Activated T-cell treated with anti-CD3 and anti-CD28 coated beads, Interleukin-2, amount 50 U/mL, for 4 hours (primary cell): ENCODE measurements at places on chromosomes 12 and 14.

GRCh38 chr12:115426732-115427131 is 742.8 kb upstream of the TBX3 start:
- no peak for DNase-seq

DNA sequence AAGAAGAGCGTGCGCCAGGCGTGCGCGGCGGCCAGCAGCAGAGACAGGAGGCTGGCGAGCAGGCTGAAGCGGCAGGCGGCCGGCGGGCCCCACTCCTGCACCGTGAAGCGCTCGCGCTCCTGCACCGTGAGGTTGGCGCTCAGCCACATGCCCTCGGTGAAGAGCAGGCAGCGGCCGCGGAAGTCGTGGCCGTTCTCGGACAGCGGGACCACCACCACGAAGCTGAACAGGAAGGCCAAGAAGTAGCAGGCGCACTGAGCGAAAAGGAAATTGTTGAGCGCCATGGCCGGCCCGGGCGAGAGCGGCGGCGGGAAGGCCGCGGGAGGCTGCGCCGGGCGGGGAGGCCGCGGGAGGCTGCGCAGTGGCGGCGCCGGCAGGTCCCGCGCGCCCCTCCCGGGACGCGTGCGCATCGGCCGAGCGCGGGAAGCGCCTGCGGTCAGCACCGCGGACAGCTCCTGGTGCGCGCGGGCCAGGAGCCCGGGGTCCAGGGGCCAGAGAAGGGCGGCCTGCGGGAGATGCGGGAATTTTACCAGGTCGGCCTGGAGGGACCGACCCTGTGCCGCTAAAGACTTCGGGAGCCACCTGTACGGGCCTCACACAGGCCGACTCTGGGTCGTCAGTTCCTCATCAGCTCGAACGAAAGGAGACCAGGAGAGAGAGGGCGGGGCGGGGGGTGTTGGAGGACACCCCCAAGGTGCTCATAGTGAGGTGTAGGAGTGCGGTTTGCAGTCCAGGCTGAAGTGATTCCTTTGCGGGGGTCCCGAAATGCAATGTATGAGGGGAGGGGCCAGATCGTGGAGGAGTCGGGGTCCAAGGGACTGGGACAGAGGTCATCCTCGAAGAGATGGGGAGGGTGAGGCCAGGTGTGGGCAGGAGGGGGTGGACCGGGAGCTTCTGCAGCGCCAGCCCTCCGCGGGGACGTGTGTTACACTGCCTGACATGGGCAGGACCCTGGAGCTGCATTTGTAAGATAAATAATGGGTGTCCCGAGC is at the start of gene TMEM179:
Gene TMEM179 (minus strand): TSS at position 315 of the 992 bp plus-strand sequence. CDS start 31 bp downstream, at position 284.
- no peak for DNase-seq

- DNase-seq = no peak
Measured at GRCh38 chr12:94220804-94221203, 72.4 kb downstream of the PLXNC1 start.

DNA sequence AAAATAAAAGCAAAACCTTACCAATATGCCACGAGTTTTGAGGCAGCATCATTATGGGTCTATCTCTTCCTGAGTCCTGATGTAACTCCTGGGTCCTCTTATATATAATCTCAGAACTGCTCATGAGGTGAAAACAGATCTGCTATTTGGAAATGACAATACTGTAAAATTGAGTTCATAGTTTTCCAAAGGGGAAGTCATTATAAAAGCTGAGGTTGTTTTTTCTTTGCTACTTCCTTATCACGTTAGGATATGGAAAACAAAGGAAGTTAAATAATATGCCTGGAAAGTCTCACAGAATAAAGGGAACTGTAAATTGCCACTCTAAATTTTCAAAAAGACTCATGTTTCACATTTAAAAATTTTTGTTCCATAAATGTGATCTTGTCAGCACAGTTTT is at the start of gene CD163L1:
Gene CD163L1 (minus strand): TSS at position 78 of the 400 bp plus-strand sequence. CDS start 26 bp downstream, at position 52.
- DNase-seq = no peak

GRCh38 chr12:1926251-1926657 is 7.8 kb upstream of the CACNA2D4 start:
- DNase-seq = no peak

- no peak for DNase-seq
Measured at GRCh38 chr12:51813931-51814310, 34.6 kb downstream of the FIGNL2 start.

DNA sequence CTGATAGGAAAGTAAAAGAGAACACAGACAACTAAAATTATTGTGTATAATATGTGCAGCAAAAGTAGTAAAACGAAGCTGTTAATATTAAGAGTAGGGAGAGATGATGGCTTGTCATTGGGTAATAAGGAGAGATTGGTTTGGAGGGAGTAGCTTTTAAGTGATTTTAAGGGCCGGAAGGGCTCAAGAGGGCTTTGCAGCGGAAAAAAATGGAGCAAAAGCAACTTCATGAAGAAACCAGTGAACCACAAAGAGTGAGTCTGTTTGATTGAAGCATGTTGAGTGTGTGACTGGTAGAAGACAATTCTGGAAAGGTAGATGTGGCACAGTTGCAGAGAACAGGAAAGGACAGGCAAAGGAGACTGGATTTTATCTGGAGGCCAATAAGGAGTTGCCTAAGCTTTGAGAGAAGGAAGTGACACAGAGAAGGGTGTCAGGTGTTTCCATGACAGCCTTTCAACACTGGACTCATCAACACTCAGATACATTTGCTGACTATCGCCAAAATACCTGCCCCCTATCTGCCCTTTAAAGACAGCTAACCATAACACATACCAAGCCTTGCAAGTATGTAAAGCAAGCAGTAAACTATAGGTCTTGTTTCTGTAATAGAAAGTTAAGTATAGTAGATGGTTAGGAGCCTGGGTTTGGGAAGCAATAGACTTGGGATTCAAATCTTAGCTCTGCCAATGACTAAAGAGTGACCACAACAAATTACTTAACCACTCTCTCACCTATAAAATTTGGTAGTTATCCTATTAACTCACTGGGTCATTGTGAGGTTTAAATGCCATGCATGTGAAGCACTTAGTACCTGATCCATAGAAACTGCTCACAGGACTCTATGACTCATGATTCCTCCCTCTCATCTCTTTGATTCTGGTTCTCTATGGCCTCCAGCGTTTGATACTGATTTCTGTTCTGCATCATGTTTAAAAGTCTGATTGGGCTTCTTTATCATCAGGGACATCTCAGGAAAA is 117.3 kb upstream of the LMNTD1 start:
- DNase-seq = no peak

- no peak for DNase-seq
Measured at GRCh38 chr14:99560922-99561683, 42.9 kb downstream of the CCDC85C start.

DNA sequence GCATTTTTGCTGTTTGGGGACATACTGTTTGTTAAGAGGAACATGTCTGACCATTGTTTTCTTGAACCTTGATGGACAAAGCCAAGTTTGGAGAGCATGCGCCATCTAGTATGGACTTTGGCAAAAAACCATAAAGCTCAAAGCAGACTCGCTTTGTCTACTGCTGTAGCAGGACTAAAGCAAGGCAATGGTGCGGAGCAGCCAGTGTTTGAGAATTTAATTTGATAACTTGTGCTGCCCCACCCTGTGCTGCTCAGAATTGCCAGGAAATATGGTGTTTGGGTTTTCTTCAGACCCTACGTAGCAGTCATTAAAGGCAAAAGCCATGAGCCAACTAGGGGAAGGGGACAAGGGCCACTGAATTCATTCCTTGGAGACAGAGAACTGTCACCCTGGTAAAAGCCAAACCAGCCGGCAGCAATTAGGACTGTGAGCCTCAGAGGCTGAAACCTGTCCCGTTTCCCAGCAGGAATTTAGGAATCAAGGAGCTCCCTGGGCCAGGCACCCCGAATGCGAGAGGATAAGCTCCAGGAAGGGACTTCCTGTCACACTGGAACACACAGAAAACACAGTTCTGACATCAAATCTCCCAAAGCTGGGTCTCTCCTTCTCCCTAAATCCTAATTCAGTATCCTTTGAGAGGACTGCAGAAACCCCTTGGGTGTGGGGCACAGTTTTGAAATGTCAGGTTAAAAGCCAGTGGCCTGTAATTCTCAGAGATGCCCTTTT is 1.1 kb downstream of the AVIL start:
- no peak for DNase-seq

GRCh38 chr14:52860910-52861309 is 69.5 kb upstream of the GNPNAT1 start:
- no peak for DNase-seq
